NCI-H69 (cell line): ENCODE measurements at places on chromosomes 1 and 21.

GRCh38 chr1:89781494-89782126 lies 39.2 kb upstream of the LRRC8D start:
- DNase-seq, result no peak

GRCh38 chr1:180881806-180882509 lies 30.7 kb upstream of the KIAA1614 start:
- DNase-seq, result peak; percentile 87

DNA sequence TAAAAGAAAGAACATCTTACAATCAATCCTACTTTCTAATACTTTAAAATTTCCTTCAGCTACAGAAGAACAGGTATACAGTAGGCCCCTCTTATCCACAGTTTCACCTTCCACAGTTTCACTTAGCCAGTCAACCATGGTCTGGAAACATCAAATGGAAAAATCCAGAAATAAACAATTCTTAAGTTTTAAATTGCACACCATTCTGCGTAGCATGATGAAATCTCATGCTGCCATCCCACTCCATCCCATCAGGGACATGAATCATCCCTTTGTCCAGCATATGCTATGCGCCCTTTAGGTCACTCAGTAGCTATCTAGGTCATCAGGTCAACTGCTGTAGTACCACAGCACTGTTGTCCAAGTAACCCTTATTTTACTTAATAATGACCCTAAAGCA lies 67.7 kb downstream of the HSF2BP start:
- DNase-seq, result no peak

- DNase-seq, result no peak
Observed at GRCh38 chr1:26281091-26281958, 1.4 kb downstream of the SH3BGRL3 start.

DNA sequence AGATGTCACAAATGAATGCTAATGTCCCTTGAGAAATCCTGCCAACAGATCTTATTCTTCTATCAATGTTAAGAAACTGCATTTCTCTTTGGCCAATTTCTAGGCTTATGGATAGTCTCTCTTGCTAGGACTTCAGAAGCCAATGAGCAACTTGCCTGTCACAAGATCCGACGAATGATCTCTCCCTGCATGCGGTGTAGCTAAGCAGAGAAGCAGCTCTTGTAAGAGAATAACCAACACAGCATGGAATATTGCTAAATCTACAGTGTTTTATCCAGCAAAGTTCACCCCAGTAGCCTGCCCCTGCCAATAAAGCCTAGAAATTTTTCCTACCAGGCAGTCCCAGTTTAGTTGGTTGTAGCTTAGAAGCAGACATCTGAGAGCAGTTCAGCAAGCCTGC lies 2.1 kb upstream of the SLC44A5 start:
- DNase-seq, result no peak

GRCh38 chr21:31609081-31609480 lies 50.4 kb upstream of the SOD1 start:
- no peak for DNase-seq

GRCh38 chr1:31264790-31265386 lies 25.2 kb upstream of the NKAIN1 start:
- DNase-seq, result no peak

DNA sequence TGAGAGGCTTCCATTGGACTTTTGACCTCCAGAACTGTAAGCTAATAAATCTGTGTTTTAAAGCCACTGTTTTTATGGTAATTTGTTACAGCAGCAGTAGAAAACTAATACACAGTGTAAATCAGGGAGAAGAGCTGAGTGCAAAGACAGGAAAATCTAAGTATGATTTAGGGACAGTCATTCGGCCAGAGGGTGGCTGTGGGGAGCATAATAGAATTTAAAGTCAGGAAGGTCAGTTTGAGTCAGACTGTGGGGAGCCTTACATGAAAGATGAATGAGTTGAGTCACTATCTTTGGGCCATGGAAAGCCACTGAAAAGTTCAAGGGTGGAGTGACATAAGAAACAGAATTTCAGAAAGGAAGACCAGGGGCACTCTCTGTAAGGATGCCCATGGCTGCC lies 52.4 kb upstream of the SSX2IP start:
- DNase-seq, result no peak

- peak; percentile 77 for DNase-seq
Observed at GRCh38 chr1:165481820-165482532, 37.0 kb upstream of the RXRG start.

DNA sequence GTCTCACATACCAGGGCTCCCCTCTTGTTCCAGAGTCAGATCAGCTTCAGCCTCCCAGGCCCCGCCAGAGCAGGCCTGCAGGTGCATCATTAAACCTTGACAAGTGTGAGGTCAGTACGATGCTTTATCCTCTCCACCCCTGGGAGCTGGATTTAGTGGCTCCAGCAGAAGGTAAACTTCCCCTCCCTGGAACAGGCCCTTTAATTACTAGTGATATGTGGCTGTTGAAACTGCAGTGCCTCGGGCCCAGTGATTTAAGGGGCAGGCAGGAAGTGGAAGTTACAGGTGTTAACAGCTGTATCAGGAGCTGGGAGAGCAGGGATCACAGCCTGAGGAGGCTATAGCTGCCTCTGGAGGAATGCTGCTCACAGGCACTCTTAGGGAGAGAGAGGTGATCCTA lies 132.4 kb upstream of the KLHDC7A start:
- DNase-seq, result peak; percentile 93

- DNase-seq, result peak; percentile 38
Observed at GRCh38 chr1:181206979-181207790, 118.7 kb downstream of the IER5 start.

DNA sequence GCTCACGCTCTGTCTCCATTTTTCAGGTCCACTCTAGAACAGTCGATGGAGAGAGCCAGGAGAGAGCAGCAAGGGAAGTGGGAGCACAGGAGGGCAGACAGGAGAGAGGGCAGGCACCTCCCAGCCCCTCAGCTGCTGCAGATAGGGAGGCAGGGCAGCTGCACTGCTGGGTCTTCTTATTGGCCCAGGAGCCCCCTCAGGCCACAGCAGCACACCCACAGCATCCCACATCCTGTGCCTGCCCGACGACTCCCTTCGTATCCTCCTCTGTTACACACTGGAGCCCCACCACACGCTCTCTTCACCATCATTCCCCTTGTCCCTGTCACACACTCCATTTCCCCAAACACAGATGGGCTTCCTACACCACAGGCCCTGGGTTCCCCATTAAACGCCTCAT lies 13.7 kb upstream of the ARTN start:
- DNase-seq, result no peak

DNA sequence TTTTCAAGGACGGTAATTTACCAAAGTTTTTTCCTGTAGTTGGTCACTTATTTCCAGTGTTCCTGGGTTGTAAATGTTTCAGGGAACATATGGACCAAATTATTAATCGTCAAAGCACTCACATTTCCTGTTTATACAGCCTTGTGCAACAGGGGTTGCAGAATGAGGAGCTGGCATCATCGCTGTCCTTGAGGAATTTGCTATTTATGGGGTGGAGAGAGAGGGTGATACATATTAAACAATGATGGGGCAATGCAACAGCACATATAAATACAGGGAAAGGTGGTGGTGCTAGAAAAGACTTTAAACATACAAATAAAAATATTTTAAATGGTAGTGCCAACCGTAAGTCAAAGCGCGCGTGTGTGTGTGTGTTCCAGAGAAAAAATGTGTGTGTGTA lies 369.8 kb downstream of the NPHP4 start:
- DNase-seq, result no peak

- no peak for DNase-seq
Observed at GRCh38 chr1:48571303-48571987, 99.4 kb upstream of the SPATA6 start.
